ENCODE measurements at places on chromosomes 7 and 10. TPM values are rescaled to one million over a fixed set of nuclear protein-coding genes. Genes with fewer than 3 reads are reported as not detected.

- no peaks in the 10 kb centered on the region for H3K36me3 ChIP-seq
- no peak overlapping the region for H3K4me3 ChIP-seq
- no peak overlapping the region for H3K27ac ChIP-seq
- DNase-seq: no peak
- no peaks in the 10 kb centered on the region for H3K27me3 ChIP-seq
Observed at GRCh38 chr10:81570349-81570748, 304.6 kb upstream of the NRG3 start.

- no peaks in the 10 kb centered on the region for H3K27me3 ChIP-seq
- H3K4me3 ChIP-seq: no peak overlapping the region
- H3K36me3 ChIP-seq: no peaks in the 10 kb centered on the region
- H3K4me1 ChIP-seq: no peaks in the 10 kb centered on the region
- no peak for DNase-seq
Observed at GRCh38 chr7:39493934-39494333, 72.3 kb upstream of the YAE1 start.

Gene CCDC136
- 0.61 TPM for total RNA-seq

Gene C7orf33
- total RNA-seq: not detected

Gene ZNF488
- not detected for total RNA-seq

Gene PPP3CB
- total RNA-seq: 66.5 TPM

Gene ATP6V0A4
- total RNA-seq: not detected

Data from gastrocnemius medialis (tissue), 4 donors.